Posterior vena cava (tissue), 2 donors: ENCODE measurements at places on chromosomes 13 and 19. TPM values are rescaled to one million over a fixed set of nuclear protein-coding genes. Genes with fewer than 3 reads are reported as not detected.

The CLDND2 gene
- total RNA-seq, result 0.62 TPM

The VAV1 gene
- total RNA-seq, result 6.4 TPM

The ATG4D gene
- total RNA-seq, result 14.2 TPM

The SELENOW gene
- 512 TPM for total RNA-seq

The ZNF121 gene
- 26.8 TPM for total RNA-seq

The RTBDN gene
- not detected for total RNA-seq

The SLITRK6 gene
- 0.38 TPM for total RNA-seq

The SGTA gene
- 29.2 TPM for total RNA-seq

The ZNF793 gene
- total RNA-seq, result 7.4 TPM

The CEACAM20 gene
- total RNA-seq, result not detected

The RAB3A gene
- 2.9 TPM for total RNA-seq

The RGL3 gene
- 12.9 TPM for total RNA-seq

The COPE gene
- total RNA-seq, result 141 TPM

The SYCN gene
- total RNA-seq, result not detected

- no peak for DNase-seq
These were observed 1.1 kb upstream of the ITM2B start for GRCh38 chr13:48231933-48232332.

DNA sequence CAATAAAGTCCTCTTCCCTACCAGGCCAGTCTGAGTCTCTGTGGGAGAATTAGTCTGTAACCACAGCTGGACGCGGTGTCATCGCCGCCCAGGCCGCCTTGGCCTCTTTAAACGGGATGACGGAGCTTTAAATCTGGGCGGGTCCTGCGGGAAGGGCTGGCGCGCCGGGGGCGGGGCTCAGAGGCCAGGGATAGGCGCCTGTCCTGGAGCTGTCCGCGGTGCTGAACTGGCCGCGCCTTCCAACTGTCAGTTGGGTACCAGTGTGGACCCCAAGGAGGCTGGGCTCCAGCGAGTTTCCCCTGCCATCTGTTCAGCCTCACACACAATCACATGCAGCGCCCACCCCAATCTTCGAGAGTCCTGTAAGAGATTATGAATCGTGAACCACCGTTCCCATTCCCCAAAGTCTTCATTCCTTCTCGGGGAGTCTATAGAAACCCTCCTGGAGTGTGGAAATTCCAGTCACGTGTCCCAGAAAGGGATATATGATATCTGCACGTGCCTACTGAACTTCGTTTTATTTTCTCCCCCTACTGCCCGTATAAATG is 11.5 kb downstream of the APLP1 start:
- peak; percentile 97 for DNase-seq

GRCh38 chr19:1284293-1284978 is 1.2 kb upstream of the EFNA2 start:
- no peak for DNase-seq

GRCh38 chr13:40384976-40385857 is 281.2 kb downstream of the FOXO1 start:
- DNase-seq, result no peak

GRCh38 chr19:47036097-47036651 is 12.2 kb downstream of the TMEM160 start:
- DNase-seq, result no peak

DNA sequence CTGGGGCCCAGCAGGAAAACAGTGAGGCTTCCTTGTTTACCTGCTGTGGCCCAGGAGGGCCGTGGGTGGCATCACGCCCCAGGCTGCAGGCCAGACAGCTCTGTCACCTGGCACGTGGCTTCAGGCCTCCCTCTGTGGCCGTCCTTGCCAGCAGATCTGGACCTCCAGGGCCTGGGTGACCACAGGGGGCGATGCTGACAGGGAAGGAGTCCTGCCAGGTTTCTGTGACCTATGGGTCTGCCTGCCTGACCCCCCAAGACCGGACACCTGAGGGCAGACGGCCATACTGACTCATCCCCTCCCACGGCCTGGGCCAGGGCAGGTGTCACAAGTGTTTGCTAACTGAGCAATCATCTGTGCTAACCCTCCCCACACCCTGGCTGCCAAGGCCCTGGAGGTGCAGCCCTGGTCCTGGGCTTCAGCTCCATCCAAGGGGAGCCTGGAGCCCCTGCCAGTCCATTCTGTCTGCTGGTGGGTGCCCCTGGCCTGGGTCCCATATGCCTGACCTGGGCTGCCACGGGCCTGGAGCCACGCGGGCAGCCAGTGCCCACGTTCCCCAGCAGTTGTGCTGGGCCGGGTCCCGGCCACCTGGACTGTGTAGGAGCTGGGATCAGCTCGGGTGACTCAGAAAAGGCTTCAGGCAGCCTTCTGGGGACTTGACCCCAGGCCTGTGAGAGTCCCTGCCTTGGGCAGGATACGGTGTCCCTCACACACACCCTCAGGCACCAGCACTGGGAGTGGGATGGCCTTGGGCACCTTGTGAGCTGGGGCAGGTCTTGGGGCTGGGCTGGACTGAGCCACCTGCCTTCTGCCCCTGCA is 3.7 kb downstream of the CDC34 start:
- DNase-seq, result no peak

DNA sequence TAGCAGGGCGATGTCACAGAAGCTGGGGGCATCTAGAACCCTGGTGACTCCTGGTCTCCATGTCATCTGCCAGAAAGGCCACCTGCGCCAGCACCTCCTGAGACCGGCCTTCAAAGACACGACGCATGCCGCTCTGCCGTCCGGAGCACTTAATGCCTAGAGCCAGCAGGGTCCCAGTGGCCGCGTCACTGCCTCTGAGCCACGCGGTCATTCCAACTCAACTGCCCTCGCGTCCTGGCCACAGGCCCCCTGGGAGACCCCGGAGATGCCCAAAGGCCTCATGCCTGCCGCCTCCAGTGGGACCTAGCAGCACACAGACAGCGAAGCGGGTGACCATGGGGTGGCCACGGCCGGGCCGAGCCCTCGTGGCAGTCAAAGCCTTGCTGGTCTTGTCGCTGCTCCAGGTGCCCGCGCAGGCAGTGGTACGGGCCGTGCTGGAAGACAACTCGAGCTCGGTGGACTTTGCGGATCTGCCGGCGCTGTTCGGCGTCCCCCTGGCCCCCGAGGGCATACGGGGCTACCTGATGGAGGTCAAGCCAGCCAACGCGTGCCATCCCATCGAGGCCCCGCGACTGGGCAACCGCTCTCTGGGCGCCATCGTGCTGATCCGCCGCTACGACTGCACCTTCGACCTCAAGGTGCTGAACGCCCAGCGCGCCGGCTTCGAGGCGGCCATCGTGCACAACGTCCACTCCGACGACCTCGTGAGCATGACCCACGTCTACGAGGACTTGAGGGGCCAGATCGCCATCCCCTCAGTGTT is at the start of gene ZNRF4:
Gene ZNRF4, plus strand, starts transcription at position 51 of the 763 bp plus-strand sequence. Its CDS starts 75 bp downstream, at position 126.
- no peak for DNase-seq

DNA sequence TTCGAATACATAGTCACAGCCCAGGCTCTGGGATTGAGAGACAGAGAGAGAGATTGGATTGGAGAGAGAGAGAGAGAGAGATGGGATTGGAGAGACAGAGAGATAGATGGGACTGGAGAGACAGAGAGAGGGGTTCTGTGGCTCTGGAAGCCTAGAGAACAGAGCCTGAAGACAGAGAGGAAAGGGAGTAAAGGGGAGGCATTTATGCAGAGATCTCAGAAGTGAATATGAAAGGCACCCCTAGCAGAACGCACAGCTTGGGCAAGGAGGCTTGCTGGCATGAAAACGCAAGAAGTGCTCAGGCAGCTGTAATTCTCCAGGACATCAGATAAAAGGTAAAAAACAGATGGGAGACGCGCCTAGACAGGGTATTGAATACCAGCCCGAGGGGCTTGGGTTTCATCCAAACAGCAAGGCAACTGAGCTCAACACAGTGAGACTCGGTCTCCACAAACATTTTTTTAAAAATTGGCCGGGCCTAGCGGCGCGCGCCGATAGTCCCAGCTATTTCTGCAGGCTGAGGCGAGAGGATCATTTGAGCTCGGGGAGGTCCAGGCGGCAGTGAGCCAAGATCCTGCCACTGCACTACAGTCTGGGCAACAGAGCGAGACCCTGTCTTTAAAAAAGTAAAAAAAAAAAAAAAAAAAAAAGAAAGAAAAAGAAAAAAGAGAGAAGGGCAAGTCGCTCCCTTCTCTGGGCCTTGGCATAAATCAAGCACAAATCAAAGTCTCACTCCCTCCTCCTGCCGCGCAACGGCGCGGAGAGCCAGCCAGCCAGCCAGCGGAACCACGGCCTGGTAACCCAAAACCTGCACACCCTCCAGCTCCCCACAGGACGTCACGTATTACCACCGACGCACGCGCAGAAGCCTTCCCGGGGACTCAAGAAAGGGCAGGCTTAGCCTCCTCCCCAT is 774 bp upstream of the PPP2R1A start:
- peak; percentile 100 for DNase-seq

GRCh38 chr19:16066611-16067104 is 9.6 kb upstream of the TPM4 start:
- DNase-seq, result no peak

DNA sequence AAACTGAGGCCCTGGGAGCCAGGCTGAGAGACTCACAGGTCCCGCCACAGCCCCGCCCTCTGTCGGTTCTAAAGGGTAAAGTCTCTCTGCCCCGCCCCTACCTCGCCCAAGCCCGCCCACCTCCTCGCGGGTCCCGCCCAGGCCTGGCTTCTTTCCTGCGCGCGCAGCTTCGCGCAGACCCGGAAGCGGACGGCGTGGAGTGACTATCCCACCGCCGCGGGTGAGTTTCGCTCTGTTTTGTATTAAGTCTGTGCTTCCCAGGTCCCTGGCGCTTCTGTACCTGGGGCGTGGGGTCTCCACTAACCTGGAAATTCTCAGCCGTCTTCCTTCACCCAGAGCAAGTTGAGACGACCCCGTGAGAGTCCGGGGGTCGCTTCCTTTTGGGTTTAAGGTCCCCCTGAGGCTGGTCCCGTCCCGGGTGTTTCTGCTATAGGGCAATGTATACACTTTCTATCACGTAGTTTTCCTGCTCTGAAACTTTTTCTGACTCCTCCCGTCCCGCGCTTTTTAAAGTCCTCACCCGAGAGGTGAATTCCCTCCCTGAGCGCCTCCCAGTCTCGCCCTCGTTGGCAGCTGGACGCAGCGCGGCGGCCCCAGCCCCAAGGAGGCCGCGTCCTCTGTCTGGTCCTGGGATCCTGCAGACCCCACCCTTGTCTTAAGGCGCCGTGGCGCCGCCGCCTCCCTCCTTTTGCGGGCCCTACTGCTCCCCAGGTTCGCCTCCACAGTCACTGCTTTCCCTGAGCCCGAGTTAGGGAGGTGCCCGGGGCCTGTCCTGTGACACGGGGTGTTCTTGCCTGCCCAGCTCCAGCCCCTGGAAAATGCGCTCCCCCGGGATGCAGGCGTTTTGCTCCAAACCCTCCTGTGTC is at the start of gene ZNF765:
Gene ZNF765, plus strand, starts transcription at position 176 of the 866 bp plus-strand sequence. CDS start 2,867 bp downstream, outside the sequence.
- peak; percentile 99 for DNase-seq

- no peak for DNase-seq
These were observed 123.4 kb downstream of the POSTN start for GRCh38 chr13:37475151-37475550.

- no peak for DNase-seq
These were observed 12.1 kb upstream of the ERICH6B start for GRCh38 chr13:45627656-45628055.

DNA sequence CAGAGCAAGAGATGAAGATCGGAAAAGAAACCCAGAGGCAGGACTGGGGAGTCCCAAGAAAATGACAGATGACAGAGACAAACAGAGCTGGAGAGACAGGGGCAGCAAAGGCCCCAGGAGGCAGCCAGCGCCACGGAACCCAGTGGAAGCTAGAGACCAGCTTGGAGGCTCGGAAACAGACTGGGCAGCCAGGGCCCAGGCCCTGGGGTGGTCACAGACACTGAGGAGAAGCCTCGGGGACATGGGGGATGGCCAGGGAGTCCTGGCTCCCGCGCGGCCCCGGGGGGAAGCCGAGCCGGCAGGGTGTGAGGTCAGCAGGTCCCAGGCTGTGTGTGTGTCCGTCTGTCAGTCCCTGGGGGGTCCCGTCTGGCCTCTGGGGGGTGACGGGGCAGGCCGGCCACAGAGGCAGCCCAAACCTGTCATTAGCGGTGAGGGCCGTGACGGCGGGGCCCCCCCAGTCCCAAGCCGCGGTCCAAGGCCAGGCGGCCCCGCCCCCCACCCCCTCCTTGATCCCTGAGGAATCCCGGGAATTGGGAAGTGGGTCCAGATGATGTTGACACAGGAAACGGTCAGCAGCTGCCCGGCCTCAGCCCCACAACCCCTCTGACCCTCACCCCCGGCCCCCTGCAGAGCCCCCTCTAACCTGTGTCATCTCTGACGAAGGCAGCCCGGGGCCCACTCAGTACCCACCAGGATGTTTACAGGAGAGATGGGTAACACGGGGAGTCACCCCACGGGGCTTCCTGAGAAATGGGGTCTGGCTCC is 2.5 kb upstream of the TMEM190 start:
- no peak for DNase-seq

DNA sequence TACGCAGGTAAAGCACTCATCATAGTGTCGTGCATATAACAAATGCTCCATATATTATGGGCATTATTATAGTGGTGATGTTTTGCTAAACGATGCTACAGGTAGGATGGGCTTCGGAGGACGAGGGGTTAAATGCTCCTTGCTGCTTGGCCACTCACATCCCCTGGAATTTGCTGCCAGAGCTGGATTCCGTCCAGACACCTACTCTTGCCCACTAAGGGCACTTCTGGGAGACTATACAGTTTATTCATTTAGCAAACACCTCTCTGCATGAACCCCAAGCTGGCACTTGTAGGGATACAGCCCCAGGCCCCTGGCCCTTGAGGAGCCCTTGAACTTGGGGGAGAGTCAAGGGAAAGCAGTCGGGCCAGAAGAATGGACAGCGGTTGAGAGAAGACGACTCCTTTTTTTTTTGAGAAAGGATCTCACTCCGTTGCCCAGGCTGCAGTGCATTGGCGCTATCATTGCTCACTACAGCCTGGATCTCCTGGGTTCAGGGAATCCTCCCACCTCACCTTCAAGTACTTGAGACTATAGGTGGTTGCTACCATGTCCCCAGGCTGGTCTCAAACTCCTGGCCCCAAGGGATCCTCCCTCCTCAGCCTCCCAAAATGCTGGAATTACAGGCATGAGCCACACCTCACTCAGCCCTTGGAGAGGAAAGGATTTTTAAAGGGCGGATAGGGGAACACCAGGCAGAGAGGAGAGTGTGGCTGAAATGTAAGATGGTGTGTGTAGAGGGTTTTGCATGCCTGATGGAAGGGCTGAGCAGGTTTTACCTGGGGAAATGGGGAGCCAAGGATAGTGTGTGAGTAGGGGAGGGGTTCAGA is 1.1 kb upstream of the MRPL34 start:
- no peak for DNase-seq

- no peak for DNase-seq
These were observed 625 bp downstream of the FBXL12 start for GRCh38 chr19:9818175-9818733.

- peak; percentile 89 for DNase-seq
These were observed 10.5 kb upstream of the TINCR start for GRCh38 chr19:5578097-5578846.

- no peak for DNase-seq
These were observed 43.5 kb downstream of the NEK5 start for GRCh38 chr13:52085421-52085820.

DNA sequence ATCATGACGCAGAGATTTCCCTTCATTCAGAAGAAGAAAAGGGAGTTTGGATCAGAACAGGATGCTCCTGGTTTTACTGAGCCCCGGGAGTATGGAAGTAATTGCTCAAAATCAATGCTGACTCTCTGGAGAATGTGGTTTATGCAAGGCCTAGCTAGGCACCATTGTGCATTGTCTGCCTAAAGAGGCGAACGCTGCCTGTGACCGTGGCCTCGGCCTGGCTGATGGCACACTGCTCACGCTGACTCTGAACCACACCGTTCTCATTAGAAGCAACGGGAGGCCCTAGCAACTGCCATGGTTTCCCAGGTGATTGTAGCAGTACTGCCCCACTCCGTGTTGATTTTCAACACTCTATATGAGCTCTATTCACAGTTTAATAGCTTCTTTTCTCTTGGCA is 41.7 kb upstream of the UBL3 start:
- no peak for DNase-seq
